ENCODE measurements at places on chromosomes 7 and 10.

DNA sequence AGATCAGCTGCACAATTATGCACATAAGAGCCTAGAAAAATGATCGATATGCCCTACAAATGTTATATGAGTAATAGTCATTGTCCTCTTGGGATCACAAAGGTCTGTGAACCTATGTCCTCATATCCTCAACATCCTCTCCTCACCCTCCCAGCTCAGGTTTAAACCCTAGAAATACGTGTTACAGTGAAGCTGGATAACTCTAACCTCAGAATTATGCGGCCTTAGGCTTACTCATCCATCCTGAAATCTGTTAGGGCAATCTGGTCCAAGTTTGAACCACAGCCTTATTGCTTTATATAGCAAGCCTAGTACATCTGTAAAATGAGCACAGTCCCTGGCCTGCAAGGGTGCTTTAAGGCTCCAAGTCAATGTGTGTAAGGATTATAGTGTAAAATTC is 84.2 kb upstream of the FRMD4A start:
- no peak for DNase-seq

DNA sequence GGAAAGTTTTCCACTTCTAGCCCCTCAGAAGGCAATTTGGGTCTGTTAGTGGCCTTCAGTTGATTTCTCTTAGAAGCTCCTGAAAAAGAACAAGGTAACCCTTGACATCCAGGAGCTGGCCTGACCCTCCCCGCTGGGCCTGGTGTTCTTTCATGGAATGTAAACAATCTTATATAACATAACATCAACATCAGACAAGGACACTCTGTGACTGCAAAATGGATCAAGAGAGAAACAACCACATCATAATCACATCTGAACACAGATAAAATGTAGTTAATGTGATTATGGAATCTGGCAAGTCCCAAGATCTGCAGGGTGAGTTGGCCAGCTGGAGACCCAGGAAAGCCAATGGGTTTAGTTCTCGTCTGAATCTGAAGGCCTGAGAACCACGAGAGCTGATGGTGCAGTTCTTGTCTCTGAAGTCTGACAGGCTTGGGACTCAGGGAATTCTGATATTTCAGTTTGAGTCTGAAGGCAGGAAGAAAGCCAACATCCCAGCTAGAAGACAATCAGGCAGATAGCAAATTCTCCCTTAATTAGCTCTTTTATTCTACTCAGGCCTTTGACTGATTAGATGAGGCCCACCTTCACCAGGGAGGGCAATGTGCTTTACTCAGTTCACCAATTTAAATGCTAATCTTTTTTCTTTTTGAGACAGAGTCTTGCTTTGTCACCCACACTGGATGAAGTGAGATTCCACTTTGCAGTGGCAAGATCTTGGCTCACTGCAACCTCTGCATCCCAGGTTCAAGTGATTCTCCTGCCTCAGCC is 91.4 kb upstream of the NAMPT start:
- no peak for DNase-seq

DNA sequence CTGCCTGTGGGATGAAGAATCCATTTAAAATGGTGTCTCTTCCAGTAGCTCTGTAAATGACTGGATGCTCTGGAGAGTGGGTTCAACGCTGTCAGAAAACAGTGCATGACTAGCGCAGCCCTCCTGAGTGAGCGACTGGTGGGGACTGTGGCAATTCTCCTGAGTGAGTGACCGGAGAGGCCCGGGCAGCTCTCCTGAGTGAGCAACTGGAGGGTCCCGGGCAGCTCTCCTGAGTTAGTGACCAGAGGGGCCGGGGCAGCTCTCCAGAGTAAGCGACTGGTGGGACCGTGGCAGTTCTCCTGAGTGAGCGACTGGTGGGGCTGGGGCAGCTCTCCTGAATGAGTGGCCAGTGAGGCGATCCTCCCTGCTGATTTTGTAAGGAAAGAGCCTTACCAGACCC is 85.5 kb downstream of the WDR37 start:
- no peak for DNase-seq

- DNase-seq: no peak
Observed at GRCh38 chr7:151704299-151704959, 172.5 kb downstream of the PRKAG2 start.

- no peak for DNase-seq
Observed at GRCh38 chr10:12419262-12419847, 70.0 kb downstream of the CAMK1D start.

- DNase-seq: no peak
Observed at GRCh38 chr10:121237718-121238117, 360.5 kb downstream of the FGFR2 start.

GRCh38 chr7:3264693-3265339 is 36.2 kb upstream of the SDK1 start:
- no peak for DNase-seq

- no peak for DNase-seq
Observed at GRCh38 chr10:34661580-34661979, 153.5 kb downstream of the PARD3 start.

- no peak for DNase-seq
Observed at GRCh38 chr10:43238462-43238861, 28.4 kb downstream of the RASGEF1A start.

GRCh38 chr10:72146071-72146470 is 57.7 kb upstream of the SPOCK2 start:
- DNase-seq: no peak

DNA sequence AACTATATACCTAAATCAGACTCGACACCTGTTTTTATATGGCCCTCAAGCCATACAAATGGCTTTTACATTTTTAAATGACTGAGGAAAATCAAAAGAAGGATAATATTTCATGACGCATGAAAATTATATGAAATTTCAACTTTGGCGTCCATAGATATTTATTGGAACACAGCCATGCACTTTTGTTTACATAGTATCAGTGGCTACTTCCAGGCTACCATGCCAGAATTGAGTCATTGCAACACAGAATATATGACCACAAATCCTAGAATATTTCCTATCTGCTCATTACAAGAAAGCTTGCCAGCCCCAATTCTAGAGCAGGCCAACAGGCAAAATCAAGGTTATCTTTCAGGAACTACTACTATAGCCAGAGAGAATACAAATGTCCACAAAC is 29.3 kb downstream of the AFAP1L2 start:
- no peak for DNase-seq

DNA sequence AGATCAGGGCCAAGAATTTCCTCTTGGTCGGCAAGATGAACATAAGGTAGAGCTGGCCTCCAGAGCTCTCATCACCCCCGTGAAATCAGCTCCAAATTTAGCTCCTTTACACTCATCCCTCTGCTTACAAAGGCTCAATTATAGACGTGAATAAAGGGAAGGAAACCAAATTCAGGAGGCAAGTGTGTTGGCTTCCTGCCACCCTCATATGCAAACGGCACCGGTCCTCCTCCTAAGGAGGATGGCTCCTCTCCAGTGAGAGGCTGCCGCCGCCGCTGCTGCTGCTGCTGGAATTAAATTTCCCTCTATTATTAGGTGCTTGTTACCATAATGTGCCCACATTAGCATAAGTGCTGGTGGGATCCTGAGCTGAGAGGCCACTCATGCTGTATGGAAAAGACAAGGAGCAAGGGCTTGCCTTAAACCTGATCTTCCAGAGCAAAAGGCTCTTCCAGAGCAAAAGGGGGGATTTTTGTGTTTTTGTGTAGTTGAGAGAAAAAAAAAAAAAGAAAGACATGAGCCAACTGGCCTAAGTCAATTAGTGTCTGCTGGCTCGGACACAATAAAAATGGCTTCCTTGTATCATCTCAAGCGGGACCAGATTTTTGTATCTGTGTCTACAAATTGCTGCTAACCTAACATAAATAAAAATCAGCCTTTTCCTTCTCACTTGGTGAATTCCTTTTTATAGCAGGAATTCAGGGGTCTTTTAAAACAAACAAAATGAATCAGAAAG is 68.4 kb downstream of the CDHR3 start:
- DNase-seq: peak; percentile 61

- DNase-seq: no peak
Observed at GRCh38 chr10:103745341-103746247, 109.8 kb downstream of the SH3PXD2A start.

GRCh38 chr7:69692611-69693010 is 94.3 kb downstream of the AUTS2 start:
- DNase-seq: no peak

- DNase-seq: no peak
Observed at GRCh38 chr10:131876017-131876416, 24.8 kb upstream of the PPP2R2D start.

GRCh38 chr7:134514106-134514505 is 13.3 kb upstream of the AKR1B10 start:
- no peak for DNase-seq

DNA sequence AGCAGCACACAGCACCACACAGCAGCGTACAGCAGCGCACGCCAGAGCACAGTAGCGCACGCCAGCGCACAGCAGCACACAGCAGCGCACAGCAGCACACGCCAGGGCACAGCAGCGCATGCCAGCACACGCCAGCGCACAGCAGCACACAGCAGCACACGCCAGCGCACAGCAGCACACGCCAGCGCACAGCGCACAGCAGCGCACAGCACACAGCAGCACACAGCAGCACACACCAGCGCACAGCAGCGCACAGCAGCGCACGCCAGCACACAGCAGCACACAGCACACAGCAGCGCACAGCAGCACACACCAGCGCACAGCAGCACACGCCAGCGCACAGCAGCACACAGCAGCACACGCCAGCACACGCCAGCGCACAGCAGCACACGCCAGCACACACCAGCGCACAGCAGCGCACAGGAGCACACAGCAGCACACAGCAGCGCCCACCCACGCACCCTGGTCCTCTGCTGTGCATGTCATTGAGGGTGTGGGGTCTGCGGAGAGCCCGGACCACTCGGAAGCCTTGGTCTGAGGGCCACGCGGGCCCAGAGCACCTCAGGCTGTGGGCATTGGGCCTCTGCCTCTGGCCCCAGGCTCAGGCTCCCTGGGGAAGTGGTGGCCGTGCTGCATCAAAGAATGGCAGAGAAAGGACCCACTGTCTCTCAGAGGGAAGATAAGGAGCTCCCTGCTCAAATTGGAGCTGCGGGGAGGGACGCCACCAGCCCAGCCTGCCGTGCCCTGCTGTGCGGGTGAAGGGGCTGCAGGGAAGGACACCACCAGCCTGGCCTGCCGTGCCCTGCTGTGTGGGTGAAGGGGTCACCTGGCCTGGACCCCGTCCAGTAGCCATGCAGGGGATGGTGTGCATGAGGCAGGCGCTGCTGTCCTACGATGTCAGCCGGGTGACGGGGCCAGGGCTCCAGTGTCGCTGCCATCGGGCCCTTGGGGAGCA is 27.5 kb upstream of the GPR146 start:
- DNase-seq: no peak
